ENCODE measurements at places on chromosomes 6 and 20. TPM values are rescaled to one million over a fixed set of nuclear protein-coding genes. Genes with fewer than 3 reads are reported as not detected.

The BANF2 gene
- not detected for total RNA-seq

GRCh38 chr20:49758781-49759180 is 45.1 kb upstream of the B4GALT5 start:
- no peak for DNase-seq

- DNase-seq: no peak
Measured at GRCh38 chr20:10249048-10249770, 30.6 kb downstream of the SNAP25 start.

- no peak for DNase-seq
Measured at GRCh38 chr6:128821116-128821515, 61.8 kb upstream of the LAMA2 start.

DNA sequence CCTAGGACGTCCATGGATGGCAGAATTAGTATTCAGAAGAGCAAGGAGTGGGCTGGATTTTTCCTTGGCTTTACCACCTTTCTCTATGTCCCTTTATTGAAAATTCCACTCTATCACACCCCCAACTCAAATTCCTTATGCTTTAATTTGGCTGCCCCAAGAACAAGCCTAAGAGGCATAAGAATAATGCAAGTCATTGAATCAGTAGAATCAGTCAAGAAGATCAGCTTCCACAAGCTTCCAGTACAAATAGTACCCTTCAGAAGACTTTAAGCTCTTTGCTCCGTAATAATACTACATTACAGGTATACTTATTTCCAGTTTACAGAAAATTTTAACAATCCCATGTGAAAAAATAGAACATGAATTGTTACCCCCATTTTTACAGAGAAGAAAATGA is 51.0 kb upstream of the SNAP25 start:
- no peak for DNase-seq

GRCh38 chr20:61280217-61280980 is 28.3 kb downstream of the CDH4 start:
- no peak for DNase-seq

- no peak for DNase-seq
Measured at GRCh38 chr6:72699159-72699558, 77.3 kb downstream of the KCNQ5 start.
